Stimulated activated naive CD4-positive, alpha-beta T cell (primary cell): ENCODE measurements at places on chromosomes 16 and 17.

GRCh38 chr16:12499032-12499745, 304.5 kb downstream of the CPPED1 start:
- DNase-seq, result no peak

DNA sequence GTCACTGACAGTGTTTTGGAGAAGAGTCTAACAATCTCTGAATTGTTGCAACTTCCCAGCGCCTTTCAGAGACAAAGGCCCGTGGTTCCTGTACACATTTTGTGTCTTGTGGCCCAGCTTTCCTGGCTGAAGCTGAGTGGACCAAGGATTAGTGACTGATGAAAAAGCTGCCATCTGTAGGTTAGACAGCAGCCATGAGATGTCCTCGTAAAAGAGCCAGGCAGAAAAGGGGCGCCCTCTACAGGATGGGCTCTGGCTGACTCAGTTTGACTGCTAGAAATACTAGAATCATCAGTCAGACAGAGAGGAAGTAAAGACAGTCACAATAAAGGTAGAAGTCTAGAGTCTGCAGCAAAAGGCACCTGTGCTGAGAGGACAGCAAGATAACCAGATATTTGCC, 26.5 kb upstream of the NF1 start:
- DNase-seq, result peak; percentile 11

DNA sequence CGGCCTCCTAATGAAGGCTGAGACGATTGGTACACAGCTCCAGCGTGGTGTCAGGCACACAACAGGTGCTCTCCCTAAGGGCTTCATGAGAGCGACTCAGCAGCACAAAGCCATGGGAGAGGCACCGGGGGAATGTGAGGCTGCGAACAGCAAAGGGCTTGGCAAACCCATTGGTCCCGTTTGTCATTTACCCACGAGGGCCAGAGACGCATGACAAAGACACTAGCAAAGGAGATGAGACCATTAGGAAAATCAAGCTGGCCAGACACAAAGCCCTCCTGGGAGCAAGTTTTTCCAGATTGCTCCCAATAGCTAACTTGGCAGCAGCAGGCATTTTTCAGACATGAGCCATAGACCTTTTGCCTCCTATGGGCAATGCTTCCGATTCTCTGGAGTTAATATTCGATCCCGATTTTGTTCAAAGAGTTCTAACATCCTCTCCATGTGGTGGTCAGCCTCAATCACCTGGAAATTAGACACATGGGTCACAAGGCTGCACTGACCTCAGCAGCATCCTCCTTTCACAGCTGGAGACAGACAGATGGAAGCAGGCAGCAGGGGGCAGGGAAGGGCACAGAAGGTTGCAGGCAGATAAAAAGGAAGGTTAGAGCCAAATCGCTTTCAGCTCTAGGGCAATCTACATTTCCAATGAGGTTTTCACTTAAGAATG, 38.2 kb downstream of the TK2 start:
- DNase-seq, result no peak

GRCh38 chr16:78639775-78640174, 540.3 kb downstream of the WWOX start:
- no peak for DNase-seq

DNA sequence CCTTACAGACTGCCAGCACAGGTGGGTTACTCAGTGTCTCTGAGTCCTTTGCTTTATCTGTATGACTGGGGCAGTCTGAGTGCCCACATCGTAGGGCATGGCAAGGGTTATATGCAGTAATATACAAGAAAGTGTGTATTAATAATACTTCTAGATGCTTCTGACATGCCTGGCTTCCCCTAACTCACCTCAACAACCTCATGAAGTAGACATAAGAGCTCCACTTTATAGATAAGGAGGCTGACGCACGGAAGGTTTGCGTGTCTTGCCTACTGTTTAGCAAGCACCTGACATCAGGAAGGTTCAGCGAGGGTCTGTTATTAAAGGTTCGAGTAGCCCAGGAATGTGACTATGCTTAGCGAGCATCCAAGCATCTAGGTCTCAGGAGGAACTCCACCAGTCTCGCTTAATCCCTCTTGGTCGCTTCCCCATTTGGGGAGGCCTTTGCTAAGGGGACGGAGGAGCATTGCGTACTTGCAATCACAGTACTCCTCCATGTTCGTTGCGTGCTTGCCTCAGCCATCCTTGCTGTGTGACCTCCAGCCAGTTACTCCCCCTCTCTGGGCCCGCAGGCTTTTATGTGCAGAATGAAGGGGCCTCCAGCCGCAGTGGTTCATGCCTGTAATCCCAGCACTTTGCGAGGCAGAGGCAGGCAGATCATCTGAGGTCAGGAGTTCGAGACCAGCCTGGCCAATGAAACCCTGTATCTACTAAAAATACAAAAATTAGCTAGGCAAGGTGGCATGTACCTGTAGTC, 1.6 kb downstream of the KCNG4 start:
- no peak for DNase-seq

DNA sequence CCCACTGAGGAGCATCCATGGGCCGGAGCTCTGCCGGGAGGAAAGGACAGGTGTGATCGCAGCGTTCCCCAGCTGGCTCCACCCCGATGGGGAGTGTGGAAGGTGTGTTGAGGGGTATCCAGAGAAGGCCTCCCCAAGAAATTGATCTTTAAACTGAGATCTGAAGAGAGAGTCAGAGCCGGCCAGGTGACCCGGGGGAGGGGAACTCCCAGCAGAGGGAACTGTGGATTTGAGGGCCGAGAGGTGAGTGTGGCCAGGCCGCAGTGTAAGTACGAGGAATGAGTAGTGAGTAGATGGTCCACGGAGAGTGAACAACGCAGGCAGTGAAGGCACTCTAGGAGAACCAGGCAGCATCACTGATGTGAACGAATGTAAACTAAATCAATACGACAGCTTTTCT, 80.2 kb downstream of the RPTOR start:
- DNase-seq, result no peak
